ENCODE measurements at places on chromosomes 3 and 15.

GRCh38 chr3:195877767-195878423, 30.5 kb downstream of the TNK2 start:
- no peak for DNase-seq

- no peak for DNase-seq
Measured at GRCh38 chr15:98083203-98083910, 122.9 kb downstream of the ARRDC4 start.

- no peak for DNase-seq
Measured at GRCh38 chr3:130374033-130374432, 28.6 kb downstream of the COL6A5 start.

- DNase-seq, result no peak
Measured at GRCh38 chr3:52090131-52090932, 34.0 kb upstream of the DUSP7 start.

DNA sequence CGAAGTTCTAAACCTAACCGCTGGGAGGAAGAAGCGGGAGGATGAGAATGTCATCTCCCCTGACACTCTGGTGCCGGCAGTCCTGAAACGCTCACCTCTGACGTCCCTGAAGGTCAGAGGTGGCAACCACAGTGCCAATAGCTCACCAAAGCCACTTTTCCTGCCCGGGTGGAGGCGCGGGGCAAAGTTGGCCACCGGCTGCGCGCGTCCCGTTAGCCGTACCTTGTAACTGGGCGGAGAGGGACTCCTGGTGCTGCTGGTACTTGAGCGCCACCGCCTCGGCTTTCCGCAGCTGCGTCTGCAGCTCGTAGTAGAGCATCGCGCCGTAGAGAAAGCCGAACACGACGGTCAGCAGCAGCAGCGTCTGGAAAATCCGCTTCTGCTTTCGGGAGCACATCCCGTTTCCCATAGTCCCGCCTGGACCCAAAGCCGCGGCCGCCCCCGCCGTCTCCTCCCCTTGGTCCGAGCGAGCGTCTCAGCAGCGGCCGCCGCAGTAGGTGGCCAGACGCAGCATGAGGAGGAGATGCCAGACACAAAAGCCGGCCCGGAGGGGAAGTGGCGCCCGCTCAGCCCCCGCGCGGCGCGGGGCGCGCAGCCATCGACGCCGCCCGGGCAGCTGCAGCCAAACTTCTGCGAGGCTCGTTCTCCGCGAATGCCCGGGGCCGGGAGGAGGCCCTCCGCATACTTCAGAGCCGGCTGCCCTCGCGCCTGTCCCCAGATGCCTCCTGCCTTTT, 680 bp downstream of the GOLIM4 start:
- DNase-seq, result peak; percentile 4

- DNase-seq, result no peak
Measured at GRCh38 chr3:6204891-6205290, 656.0 kb upstream of the GRM7 start.
